ENCODE measurements at places on chromosomes 3 and 15.

DNA sequence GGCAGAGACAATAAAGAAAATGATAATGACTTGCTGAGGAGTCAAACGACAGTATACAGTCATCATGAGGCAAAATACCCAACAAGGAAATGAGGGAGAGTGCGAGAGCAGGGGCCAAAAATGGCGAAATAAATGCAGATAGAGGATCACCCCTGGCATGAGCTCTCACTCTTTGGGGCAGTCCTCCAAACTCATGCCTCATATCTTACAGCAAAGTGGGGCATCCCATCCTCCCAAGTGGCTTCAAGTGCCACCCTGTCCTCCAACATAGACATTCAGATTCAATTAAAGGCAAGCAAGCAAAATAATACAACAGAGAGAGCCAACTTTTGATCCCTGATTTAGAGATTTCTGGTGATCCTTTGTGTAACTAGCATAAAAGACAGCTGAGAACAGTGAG is 278.4 kb downstream of the GBE1 start:
- no peak for DNase-seq

DNA sequence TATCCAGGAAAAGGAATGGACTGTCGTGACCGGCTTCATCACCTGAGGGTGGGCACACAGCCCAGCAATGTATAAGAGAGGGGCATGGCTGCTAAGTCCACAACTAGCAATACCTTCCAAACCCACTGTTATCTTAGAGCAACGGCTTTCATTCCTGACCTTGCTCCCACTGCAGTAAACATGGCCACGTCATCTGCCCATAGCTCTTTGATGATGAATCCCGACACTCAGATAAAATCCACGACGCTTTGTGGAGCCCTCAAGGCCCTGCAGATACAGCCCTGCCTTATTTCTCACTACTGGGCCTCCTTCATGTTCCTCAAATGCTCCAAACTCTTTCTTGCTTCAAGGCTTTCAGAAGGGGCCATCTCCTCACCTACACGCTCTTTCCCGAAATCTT is 114.0 kb downstream of the ADAMTS17 start:
- no peak for DNase-seq

DNA sequence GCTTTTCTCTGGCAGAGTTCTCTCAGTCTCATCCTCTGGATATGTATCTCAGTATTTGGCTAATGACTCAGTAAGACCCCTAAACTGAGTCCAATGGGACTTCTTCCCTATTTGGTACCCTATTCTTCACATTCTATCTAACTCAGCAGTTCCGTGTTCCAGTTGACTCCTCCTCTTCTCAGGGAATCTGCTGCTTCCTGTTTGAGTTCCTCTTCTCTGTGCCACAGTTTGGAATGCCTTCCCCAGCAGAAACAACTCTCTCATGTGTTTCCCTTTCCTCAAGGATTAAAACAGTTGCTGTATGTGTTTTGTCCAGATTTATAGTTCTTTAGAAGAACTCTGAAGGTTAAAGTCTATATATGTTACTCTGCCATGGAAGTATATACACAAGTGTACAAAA is 344.0 kb upstream of the RARB start:
- no peak for DNase-seq

DNA sequence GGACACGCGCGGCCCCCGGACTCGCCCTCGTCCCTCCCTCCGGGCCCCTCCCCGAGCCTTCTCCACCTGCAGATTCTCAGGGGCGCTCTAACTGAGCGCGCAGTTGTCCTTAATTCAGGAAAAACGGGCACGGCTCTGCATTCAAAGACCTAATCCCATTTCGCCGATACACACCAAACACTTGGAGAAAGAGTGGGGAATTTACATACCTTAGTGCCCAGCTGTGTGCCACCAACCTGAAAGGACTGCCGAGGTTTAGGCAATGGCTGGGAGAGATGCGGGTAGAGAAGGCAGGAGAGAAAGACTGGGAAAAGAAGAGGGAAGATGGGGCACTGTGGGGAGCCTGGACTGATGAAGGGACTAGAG is 21.8 kb downstream of the IGDCC3 start:
- no peak for DNase-seq

GRCh38 chr3:189631409-189631808 is 220 bp downstream of the TP63 start:
- DNase-seq: no peak

GRCh38 chr3:127691974-127692373 is 19.2 kb downstream of the ABTB1 start:
- no peak for DNase-seq

GRCh38 chr3:97827741-97828471 is 6.1 kb downstream of the CRYBG3 start:
- no peak for DNase-seq

DNA sequence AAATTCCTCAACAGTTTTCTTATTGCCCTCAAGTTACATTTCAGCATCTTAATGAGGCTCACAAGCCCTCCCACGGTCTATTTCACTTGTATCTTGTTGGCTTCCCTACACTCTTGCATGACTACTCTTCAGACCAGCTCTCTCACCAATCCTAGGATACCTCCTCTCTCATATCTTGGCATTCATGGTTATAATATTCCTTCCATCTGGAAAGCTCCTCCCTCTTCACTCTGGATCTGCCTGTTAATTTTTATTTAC is 8.5 kb upstream of the CCDC80 start:
- DNase-seq: peak; percentile 57

- peak; percentile 52 for DNase-seq
Measured at GRCh38 chr15:63909819-63910437, 76.2 kb upstream of the HERC1 start.

DNA sequence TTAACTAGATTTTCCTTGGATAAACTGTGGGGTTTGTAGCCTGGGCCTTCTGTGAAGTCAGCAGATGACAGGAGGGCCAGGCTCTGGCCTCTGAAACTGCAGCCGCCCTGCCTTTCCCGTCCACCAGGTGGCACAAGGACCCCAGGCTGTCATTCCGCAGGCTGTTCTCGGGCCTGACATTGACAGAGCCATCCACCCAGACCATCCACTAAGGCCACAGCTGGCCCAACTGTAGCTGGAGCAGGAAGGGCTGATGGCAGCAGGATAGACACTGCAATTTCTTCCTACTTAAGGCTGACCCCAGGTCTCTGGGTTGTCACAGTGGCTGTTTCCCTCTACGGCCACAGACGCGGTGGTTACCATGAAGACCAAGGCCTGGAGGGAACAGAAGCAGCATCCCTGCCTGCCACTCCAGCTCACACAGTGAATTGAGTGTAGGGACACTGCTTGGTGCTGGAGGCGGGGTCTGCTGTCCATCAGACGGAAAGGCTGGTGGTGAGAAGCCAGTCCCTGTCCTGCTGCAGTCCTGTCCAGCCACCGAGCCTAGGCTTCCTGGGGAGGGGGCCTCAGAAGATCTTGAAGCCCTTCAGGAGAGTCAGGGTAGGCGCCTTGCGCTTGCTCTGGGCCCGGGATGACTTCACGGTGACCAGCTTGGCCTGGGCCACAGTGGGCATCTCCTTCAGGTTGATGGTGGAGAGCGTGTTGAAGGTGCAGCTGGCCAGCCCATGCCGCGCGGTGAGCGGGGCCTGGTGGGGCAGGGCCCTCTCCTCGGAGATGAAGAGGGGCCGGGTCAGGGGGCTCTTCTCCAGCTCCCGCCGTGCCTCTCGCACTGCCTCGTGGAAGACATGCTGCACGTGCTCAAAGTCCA is 9.4 kb downstream of the SLC51B start:
- peak; percentile 64 for DNase-seq

GRCh38 chr15:40782609-40783227 is 12.9 kb downstream of the C15orf62 start:
- DNase-seq: no peak

DNA sequence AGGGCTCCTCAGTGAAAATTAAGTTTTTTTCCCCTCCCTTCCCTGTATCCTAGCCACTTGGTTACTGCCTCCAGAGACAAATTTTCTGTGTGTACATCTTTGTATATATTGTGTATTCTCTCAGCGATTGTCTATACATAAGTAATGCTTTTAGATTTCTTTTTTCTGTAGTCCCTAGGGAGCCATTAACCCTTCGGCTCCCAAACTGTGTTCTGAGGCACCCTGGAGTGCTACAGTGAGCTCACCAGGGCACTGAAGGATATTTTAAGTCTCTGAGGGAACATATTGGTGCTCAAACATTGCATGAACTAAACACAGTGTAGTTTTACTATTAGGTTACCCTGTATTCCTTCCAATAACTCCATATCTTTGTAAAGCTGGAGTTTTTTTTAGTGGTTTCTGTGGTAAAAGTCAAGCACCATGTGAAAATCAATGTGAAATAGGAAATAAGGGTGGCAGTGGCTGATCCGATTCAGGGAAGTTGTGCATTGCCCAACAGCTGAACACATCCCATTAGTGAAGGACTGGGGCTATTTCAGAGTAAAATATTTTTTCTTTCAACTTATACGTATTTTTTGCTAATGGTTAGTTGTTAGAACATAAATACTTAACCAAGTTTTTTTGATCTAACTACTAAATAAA is 43.0 kb downstream of the USP13 start:
- DNase-seq: no peak

DNA sequence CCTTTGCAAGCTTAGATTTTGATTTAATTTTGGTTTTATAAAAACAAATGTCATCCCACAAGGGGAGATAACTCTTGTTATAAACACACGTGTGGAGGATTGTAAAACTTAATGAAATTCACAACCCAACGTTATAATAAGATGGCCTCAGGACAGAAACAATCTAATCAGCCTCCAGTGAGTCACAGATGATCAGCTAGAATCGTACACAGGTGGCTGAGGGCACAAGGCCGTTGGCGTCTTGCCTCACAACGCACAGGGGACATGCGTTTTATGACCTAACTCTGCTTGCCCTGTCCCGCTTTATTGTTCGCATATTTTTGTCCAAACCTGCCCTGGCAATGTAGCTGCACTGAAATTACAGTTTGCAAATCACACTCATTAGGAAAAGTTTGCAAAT is 121.9 kb upstream of the PDZRN3 start:
- DNase-seq: peak; percentile 21

DNA sequence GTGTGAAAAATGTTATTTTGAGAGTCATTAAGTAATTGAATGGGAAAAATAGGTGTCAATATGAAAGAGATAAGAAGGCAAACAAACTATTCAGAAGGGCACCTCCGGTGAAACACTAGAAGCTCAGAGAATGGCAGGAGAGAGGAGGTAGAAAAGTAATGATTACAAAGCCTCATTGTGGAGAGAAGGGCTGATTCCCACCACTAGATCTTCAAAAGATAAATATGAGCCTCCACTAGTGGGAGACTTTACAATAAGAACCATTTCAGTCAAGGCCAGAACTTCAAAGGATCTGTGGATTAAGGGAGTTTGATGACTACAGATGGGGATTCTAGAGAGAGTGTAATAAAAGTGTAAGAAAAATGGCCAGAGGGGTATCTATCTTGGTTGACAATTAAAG is 535.6 kb downstream of the NLGN1 start:
- DNase-seq: no peak

GRCh38 chr3:181210275-181210674 is 220.7 kb upstream of the DNAJC19 start:
- peak; percentile 40 for DNase-seq

- DNase-seq: no peak
Measured at GRCh38 chr15:87962428-87962827, 294.1 kb downstream of the NTRK3 start.

GRCh38 chr3:62293051-62293780 is 80.1 kb downstream of the FEZF2 start:
- no peak for DNase-seq

- no peak for DNase-seq
Measured at GRCh38 chr3:52518723-52519444, 14.8 kb downstream of the NT5DC2 start.

- no peak for DNase-seq
Measured at GRCh38 chr3:99872923-99873254, 55.2 kb downstream of the CMSS1 start.

DNA sequence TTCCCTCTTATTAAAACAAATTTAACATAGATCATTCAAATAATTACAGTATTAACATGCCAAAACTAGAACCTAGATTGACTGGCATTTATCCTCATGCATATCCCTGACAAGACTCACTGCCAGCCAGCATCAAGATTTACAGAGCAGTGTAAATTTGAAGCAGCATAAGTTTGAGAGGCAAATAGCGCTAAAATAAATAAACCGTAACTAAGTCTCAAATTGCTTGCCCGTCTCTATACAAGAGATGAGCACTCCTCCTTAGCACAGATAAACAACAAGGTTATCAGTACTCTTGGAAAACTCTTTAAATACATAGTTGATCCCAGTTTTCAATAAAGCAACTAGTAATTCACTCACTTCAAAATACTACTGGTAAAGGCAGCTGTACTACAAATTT is 29.6 kb downstream of the MSL2 start:
- DNase-seq: no peak

DNA sequence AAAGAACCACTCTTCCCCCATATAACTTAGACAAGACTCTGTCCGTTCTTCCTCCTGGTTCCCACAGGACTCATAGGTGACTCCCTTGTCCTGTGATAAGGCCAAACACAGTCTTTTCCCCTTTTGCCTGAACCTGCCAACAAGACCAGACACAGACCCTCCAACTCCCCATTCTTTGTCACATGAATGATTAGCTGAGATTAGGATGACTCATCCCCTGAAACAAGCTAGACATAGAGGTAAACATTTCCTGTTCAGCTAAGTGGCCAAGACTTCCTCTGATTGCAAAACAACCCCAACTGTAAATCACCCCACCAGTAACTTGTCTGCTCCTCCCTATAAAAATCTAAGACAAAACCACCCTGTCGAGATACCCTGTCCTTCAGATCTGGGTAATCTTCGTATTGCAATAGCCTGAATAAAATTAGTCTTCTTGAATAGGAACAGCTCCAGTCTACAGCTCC is 11.4 kb upstream of the HTR3E start:
- peak; percentile 58 for DNase-seq

DNA sequence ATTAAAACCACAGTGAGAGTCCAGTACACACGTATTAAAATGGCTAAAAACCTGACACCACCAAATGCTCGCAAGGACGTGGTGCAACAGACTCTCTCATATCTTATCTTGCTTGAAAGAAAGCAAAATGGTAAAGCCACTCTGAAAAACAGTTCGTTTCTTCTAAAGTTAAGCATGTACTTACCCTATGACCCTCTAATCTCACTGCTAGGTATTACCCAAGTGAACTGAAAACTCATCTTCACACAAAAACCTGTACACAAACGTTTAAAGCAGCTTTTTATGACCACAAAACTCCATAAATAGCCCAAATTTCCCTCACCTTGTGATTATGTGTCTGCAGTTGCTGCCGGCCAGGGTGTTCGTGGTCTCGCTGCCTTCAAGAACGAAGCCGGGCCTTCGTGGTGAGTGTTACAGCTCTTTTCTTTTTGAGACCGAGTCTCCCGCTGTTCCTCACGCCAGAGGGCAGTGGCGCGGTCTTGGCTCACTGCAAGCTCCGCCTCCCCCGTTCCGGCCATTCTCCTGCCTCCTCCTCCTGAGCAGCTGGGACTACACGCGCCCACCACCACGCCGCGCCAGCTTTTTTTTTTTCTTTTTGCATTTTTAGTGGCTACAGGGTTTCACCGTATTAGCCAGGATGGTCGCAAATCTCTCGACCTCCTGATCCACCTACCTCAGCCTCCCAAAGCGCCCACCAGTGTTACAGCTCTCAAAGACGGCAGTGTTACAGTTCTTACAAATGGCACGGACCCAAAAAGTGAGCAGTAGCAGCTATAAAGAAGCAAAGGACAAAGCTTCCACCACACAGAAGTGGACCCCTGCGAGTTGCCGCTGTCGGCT is 165.4 kb downstream of the TJP1 start:
- DNase-seq: no peak

All from fibroblast of mammary gland (primary cell).